ENCODE measurements at places on chromosomes 3 and 15.

DNA sequence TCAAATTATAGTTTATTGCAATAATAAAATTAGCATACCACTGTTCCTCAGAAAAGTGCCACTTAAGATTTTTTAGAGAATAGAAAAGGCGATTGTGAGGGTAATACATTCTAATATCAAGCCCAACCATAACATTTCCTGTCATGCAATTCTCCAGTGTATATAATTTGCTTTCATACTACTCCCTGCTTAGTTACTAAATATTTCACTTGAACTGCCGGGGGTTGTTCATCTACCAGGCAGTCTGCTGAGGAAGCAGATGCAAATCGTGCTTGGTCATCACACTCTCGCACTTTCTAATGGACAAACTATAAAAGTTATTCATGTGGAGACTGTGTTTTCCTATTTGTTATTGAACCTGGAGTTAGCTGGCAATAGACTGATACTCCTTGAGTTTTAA lies 645.6 kb upstream of the CBLB start:
- DNase-seq = no peak

DNA sequence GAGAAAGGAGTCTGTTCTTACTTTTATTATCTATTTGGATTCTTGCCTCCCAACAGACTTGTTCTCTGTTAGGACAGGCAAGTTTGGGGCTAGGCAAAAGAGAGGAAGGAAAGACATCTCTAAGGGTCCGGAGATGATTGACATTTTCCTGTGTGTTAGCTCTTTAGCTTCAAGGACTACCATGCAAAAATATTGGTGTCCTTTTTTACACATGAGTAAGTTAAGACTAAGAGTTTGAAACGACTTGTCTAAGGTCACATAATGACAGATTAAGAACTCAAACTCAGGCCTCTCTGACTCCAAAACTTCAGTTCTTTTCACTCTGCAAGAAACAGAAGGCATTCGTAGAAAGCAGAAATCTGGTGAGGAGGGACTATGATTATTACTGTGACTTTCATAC lies 5.9 kb downstream of the LMCD1 start:
- DNase-seq = no peak

DNA sequence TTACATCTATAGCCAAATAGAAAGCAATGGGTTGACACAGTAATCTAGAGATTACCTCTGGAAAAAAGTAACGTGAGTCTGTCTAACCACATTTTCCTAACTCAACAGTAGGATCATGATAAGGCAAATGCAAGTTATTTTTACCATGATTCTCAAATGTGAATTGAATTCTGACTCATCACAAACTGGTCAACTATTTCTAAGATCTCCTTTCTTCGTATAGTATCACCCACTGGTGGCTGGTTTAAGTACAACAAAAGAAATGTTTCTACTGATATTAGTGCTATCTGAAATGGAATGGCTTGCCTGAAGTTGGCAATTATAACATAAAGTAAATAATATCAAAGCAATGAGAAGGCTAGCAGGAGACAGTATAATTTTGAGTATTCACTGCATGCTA lies 102.2 kb downstream of the ABI3BP start:
- DNase-seq = peak; percentile 7

DNA sequence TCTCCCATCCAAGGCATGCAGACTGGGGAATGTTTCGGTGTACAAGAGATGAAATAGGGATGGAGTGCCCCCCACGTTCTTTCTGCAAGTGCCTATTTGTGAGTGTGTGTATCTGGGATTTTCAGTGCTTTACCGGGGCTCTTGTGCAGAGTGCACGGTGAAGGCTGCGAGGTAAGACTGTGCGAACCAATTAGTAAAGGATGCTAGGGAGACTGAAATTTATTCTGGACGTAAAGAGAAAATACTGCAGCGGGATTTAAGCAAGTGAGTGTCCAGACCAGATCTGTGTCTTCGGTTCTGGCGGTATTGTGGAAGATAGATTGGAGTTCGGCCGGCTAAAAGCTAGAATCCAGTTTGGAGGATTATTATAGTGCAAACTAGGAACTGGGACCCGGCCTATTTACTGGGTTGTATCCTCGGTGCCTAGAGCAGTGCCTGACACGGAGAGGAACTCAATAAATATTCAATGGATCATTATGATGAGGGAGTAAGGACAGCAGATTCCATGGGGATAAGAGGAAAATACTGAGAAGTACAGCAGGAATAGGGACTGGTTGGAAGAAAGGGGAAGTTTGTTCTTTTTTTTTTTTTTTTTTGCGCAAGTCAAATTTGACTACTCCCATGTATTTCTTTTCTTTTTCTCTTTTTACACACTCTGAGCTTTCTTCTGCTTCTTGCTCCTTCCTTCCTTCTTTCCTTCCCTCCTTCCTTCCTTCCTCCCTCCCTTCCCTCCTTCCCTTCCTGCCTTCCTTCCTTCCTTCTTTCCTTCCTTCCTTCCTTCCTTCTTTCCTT lies 580 bp upstream of the MAGEF1 start:
- DNase-seq = no peak

DNA sequence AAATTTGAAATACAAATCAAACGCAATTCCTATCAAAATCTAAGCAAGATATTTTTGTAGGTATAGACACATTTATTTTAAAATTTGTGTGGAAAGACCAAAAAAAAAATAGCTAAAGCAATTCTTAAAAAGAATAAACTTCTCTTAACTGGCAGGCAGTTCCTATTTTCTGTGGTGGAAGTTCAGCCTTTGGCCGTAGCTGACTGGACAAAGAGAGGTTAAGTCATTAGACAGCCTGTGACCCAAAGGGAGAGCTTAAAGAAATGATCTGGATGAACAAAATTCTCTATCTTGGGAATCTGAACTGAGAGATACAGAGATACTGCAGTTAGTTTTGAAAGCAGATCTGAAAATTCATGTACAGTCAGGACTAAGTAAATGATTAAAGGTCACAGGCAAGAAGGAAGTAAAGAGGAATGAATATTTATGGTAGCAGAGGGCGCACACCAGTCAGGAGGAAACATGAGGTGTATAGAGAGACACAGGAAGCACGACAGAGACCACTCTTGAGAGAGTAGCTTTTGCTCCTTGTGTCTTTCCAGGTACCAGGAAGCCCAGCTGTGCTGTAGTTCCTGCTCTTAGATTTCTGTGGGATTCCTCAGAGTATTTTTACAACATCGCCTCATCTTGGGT lies 57.5 kb downstream of the TPRG1 start:
- no peak for DNase-seq

GRCh38 chr15:76576523-76577279 lies 240.1 kb downstream of the ISL2 start:
- no peak for DNase-seq

DNA sequence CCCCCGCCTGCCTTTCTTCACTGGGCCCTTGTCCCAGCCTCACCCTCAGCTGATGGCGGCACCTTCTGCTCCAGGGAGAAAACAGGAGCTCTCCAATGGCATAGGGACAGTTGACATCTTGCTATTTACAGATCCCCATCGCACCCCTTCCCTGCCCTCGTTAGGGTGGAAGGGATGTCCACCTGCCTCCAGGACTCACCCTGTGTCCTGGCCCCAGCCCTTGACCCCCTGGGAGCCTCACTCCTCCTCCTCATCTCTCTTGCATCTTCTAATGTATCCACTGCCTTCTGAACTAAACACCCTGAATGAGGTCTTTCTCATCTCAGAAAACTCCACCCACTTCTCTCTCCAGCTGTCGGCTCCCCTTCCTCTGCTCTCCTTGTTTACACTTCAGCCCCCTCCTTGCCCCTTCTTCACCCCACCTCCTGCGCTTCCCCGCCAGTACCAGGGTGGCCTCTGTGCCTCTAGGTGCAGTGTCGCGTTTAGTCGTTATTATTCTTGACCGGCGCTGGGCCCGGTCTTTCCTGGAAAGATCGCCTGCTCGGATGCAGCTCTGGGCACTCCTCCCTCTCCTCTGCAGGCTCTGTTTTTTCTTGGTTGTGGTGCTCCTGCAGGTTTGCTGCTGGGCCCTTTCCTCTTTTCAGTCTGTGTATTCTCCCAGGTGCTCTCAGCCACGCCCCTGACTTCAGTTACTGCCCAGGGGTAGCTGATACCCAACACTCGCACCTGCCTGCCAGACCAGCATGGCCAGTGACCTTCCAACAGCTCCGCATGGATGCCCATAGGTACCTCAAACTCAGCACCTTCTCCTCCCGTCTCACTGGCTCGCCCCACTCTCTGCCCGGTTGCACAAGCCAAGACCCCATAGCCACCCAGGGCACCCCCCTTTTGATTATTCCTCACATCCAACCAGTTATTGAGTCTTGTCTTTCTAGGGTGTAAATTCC lies 42.9 kb downstream of the PML start:
- no peak for DNase-seq

- peak; percentile 68 for DNase-seq
Observed at GRCh38 chr15:48645558-48646330, at the start of gene FBN1. Gene FBN1 (minus strand): TSS chr15:48645709. CDS start chr15:48644769, 940 bp downstream.

GRCh38 chr3:89107461-89108290 lies at the start of gene EPHA3:
Gene EPHA3 (plus strand): TSS chr3:89107621. CDS start chr3:89107749, 128 bp downstream.
- DNase-seq = peak; percentile 14

- DNase-seq = no peak
Observed at GRCh38 chr3:98843266-98843959, 58.1 kb downstream of the DCBLD2 start.

- DNase-seq = peak; percentile 93
Observed at GRCh38 chr3:195442573-195443390, at the start of gene ACAP2. Gene ACAP2 (minus strand): TSS chr3:195443020. CDS start chr3:195442847, 173 bp downstream.

- no peak for DNase-seq
Observed at GRCh38 chr3:43707266-43707665, 16.5 kb downstream of the ABHD5 start.

GRCh38 chr3:63995086-63995485 lies 28.2 kb downstream of the PSMD6 start:
- DNase-seq = no peak

- no peak for DNase-seq
Observed at GRCh38 chr15:47586653-47587224, 130.6 kb upstream of the SEMA6D start.

GRCh38 chr15:57018151-57018550 lies 99.7 kb downstream of the TCF12 start:
- DNase-seq = no peak

DNA sequence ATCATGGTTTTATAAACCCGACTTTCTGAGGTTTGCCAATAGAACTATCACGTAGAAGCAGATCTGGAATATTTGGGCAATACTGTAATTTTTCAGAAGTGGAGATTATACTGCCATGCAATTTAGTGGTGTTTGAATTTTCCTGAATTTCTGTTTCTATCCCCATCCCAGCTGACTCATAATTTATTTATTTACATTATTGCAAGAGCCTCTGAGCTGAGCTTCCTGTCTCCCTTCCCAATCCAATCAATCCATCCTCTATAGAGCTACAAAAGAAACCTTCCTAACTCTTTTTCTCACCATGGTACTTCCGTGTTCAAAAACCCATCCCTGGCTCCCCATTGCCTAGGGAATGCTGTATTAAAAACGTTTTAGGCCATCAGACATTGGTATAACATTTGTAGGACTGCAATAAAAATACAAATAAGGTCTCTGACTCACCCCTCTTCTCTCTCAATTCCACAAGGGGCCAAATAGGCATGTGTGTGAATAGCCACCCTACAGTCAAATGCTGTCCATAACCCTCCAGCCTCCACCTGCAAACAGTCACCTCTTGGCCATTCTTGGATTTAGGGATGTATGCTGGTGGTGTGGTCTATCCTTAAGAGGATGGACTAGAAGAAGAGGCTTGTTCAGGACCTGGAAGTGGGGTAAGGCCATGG lies 190.7 kb downstream of the CD47 start:
- DNase-seq = no peak

GRCh38 chr15:70025413-70026296 lies 72.1 kb downstream of the TLE3 start:
- no peak for DNase-seq

DNA sequence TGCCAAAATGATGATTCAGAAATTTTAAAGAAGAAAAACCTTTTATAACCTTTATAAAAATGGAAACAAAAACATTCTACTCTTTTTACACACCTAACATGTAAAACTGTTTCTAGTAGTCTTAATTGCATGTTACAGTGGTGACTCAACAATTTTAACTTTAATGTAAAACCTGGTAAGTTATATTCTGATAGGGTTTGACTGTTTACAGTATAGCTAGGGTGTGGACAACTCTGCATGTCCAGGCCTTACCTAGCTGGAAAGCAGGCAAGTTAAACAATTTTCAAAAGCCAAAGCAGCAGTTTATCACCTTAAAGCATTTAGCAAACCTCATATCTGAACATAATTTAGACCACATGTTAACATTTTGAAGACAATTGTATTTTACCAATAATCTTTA lies 328.5 kb downstream of the NEK10 start:
- DNase-seq = no peak

DNA sequence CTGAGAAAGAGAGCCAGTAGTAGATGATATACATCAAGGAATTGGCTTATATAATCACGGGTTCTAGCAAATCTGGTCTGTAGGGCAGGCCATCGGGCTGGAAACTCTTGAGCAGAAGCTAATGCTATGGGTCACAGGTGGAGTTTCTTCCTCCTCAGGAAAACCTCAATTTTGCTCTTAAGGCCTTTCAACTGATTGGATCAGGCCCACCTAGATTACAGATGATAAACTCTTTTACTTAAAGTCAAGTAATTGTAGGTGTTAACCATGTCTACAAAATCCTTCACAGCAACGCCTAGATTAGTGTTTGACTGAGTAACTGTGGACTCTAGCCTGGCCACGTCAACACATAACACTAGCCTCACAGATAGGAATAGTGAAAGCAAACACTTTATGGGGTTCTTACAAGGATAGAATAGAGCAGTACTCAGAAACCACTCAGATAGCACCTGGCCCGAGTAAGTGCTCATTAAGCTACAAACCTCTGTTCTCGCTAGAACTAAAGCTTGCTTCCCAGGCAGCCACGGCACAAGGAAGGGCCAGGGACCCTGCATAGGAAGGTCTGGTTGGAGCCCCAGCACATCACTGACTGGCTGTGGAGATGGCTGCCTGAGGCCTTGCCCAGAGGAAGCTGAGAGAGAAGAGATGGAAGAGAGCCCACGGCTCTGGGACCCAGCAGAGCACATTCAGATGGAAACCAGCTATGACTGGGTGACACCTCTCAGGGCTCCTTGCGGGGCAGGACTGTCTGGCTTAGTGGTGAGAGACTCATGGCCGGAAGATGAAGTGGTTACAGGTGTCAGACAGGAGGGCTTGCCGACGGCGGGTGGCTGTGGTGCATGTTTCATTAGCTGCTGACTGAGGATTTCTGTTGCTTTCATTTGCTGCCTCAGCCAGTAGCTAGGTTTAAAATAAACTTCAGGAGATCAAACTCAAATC lies 202.5 kb upstream of the TLE3 start:
- DNase-seq = no peak

- DNase-seq = no peak
Observed at GRCh38 chr15:31267161-31268107, 59.2 kb upstream of the KLF13 start.

- DNase-seq = no peak
Observed at GRCh38 chr3:143389388-143389787, 269.8 kb downstream of the CHST2 start.

Measured in SW 1271 (cell line).